ENCODE measurements at places on chromosomes 12 and 14.

- DNase-seq: no peak
Measured at GRCh38 chr12:113425960-113426453, 3.8 kb downstream of the SDSL start.

DNA sequence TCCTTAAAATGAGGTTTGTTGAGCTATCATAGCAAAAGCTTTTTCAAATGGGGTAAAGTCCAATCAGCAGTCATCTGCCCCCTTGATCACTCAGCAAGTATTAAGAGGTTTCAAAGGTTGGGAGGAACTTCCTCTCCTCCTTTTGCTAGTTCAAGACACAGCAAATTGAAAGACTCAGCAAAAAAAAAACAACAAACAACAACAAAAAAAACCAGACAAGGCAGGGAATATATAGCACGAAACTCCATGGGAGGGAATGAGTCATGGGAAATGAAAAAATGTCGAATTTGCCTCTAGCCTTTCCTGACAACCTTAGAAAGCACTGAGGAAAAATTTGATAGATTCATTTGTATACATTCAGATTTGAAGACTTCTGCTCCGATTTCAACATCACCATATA, 1.6 kb upstream of the SLC7A8 start:
- no peak for DNase-seq

GRCh38 chr14:63418020-63418419, 99.3 kb upstream of the GPHB5 start:
- no peak for DNase-seq

- DNase-seq: no peak
Measured at GRCh38 chr14:54839701-54840119, 62.9 kb downstream of the GCH1 start.

DNA sequence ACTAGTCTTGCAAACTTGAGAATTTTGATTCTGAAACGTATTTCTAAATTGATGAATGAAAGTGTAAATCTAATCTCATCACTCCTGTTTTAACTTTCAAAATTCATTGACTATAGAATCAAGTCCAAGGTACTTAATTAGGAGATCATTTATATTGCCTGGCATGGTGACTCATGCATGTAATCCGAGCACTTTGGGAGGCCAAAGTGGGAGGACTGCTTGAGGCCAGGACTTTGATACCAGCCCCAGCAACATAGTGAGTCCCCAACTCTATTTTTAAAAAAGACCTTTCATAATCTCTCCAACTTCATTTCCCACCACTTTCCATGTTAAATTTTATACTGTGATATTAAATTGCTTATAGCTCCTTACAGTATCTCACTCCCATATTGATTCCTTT, 3.0 kb upstream of the MIPOL1 start:
- DNase-seq: no peak

DNA sequence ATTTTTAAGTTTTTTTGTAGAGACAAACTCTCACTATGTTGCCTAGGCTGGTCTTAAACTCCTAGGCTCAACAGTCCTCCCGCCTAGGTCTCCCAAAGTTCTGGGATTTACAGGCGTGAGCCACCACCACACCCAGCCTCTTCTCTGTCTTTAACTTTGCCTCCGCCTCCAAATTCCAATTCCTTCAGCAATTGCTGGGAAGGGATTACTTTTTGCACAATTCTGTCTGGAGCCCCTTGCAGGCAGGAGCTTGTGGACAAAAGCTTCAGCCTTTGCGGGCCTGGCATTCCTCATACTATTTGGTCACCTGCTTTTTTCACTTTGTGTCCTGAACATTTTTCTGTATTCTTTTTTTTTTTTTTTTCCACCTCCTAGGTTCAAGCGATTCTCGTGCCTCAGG, 26.0 kb downstream of the SH2B3 start:
- no peak for DNase-seq

Measured in vagina (tissue), 2 donors.